ENCODE measurements at places on chromosomes 16 and 17.

DNA sequence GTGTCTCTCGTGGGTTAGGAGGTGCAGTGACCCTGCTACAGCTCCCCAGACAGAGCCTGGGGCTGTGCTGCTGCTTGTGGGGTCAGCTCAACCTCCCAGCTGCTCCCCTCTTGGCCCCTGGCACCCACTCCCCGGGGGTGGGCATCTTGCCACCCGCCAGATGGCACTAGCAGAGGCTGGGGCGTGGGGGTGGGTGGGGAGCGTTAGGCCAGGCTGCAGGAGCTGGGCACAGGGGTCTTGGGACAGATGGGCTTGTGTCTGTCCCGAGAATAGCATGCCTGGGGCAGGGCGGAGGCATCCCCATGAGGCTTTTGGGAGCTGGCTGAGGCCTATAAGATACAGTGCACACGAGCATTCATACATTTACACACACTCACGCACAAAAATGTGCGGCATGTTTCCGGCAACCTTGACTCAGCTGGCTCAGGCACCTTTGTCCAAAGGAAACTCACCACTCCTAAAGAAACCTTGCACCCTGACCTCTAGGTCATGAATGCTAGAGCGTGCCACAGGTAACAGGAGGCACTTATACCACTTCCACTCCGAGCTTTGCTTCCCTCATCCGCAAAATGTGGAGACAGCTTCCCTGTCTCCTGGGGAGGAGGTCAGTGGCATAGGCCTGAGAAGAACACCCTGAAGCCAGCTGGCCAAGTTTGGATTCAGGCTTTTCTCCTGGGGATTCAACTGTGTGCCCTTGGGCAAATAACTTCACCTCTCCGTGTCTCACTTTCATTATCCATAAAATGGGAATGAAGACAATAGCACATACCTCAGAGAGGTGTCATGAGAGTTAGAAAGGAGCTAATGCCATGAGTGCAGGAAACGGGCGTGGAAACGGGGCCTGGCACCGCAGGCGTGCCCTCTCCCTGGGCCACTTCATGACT is 78.9 kb upstream of the LHX1 start:
- peak; percentile 55 for DNase-seq

DNA sequence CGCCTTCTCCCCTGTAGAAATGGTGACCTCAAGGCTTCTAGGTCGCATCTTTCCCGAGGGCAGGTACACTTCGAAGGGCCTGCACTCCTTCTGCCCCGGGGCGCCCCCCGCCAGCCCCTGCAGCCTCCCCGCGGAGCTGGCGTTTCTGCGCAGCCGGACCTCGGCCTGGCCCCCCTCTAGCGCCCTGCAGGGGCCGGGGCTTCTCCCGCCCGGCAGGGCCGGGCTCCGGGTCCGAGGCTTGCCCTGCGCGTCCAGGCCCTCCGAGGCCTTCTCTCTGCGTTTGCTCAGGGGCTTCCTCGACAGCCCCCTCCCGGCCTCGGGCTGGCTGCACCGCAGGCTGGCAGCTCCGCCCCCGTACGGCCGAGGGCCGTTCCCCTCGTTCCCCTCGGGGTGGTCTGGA is 2.1 kb downstream of the MEFV start:
- DNase-seq: no peak

DNA sequence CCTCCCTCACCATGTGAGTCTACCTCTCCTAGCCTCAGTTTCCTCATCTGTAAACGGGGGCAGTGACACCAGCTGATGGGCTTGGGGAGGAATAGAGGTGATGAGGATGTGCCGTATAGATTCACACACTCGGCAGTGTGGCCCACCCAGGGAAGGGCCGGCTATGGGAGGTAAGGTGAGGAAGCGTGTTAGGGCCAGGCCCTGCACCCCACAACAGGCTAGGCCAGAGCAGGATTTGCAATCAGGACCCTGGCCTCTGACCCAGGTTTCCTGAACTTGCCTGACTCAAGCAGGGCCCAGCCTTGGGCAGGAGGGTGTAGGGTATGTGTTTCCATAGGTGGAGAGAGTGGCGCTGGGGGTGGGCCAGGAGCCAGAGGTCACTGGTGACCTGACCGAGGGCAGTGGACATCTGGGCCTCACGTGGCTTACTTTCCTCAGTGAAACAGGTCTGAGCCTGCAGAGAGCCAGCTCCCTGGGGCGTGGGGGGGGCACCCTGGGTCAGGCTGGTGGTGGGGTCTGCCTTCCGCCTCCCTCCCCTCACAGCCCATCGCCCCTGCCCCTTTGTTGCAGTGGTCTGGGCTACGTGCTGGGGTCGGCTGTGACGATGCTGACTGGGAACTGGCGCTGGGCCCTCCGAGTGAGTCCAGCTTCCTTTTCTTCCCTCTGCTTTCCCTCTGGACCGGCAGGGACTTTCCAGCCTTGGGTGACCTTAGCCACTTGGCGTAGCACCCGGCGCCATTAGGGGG is 12.8 kb downstream of the SPNS3 start:
- no peak for DNase-seq

- no peak for DNase-seq
Measured at GRCh38 chr16:57883480-57883879, 81.2 kb upstream of the KIFC3 start.

GRCh38 chr16:84588991-84589390 is 28.9 kb downstream of the COTL1 start:
- no peak for DNase-seq

- no peak for DNase-seq
Measured at GRCh38 chr16:9854675-9855074, 327.6 kb downstream of the GRIN2A start.

GRCh38 chr17:6592173-6592572 is 35.8 kb upstream of the PITPNM3 start:
- DNase-seq: no peak

- DNase-seq: no peak
Measured at GRCh38 chr16:24309258-24310142, 53.4 kb downstream of the CACNG3 start.

DNA sequence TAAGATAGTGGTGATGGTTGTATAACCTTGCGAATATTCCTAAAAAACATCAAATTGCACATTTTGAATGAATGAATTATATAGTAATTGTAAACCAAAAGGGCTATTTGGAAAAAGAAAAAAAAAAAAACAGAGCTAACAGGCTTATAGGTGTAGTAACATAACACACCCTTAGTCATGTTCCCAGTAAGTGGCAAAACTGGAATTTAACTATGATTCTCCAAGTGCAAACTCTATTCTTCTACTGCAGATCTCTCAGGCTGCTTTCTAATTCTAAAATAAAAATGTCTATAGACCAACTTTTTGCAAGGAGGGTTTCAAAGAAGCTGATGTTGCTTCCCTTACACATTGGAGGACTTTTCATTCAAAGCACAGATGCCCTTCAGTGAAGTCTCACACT is 293.2 kb upstream of the MON1B start:
- no peak for DNase-seq

DNA sequence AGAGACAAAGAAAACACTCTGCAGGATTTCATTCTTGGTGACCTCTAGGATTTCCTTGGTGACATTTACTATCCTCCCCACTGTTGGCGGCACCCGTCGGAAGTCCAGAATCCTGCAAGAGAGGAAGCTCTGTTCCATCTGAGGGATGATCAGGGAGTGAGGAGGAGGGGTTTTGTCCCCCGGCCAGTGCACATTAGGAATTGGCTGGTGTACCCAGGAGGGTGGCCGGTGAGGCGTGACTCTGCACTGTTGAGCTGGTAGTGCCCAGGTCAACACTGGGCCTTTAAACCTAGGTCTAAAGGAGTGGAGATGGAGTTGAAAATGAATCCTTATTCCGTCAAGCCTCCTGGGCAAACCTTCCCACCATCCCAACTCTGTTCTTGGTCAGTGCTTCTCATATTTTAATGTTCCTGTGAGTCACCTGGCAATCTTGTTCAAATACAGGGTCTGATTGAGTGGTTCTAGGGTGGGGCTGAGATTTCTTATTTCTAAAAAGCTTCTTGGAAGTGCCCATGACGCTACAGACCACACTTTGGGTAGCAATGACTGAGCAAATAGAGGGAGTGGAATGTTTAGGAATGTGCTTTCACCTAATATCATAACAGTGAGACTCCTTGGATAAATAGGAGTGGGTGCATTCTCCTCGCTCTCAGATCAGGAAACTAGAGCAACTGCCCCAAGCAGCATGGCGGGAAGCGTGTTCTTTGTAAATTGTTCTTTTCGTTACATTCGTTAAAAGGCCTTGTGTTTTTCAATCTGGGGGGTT is 30.7 kb downstream of the PRKAR1A start:
- DNase-seq: no peak

DNA sequence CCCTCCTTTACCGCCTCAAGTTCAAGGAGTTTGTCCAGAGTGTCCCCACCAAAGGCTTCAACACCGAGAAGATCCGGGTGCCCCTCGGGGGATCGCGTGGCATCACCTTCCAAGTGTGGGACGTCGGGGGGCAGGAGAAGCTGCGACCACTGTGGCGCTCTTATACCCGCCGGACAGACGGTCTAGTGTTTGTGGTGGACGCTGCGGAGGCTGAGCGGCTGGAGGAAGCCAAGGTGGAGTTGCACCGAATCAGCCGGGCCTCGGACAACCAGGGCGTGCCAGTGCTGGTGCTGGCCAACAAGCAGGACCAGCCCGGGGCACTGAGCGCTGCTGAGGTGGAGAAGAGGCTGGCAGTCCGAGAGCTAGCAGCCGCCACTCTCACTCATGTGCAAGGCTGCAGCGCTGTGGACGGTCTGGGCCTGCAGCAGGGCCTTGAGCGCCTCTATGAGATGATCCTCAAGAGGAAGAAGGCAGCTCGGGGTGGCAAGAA is 1.1 kb downstream of the ARL4D start:
- DNase-seq: no peak
